ENCODE measurements at places on chromosomes 4 and X.
A peak's percentile ranks its signal among the peaks of the same experiment; 100 is the strongest.

DNA sequence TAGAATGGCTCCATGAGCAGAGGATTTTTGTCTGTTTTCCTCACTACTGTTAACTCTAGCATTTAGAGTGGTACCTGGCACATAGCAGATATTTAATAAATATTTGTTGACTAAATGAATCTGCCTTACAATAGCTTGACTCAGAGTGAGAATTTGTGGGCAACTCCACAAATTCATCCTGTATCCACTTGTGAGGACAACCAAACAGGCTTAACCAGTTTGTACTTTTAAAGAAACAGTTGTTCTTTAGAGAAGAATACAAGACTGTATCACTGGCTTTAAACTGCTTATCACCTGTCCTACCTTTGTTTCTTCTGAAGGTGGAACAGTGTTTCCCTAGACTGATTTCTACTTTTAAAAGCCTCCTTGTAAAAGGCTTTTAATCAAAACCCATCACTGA is 141.3 kb upstream of the SH3RF1 start:
- DNase-seq, result no peak

DNA sequence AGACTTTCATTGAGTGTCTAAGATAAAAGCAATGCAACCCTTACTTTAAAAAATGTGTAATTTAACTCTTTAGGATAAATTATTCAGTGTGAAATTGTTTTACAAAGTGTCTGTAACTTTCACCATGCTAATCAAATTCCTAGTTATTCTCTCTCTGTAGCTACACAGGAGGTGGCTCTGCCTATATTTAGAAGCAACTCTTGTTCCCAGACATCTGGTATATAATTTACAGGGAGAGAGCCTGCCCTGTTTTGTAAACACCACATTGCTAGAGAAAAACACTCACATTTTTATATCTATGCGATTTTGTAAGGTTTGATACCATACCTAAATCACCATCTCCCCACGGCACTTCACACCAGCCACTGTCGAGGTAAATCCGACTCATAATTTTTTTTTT is 35.5 kb upstream of the SPATA4 start:
- DNase-seq, result no peak

DNA sequence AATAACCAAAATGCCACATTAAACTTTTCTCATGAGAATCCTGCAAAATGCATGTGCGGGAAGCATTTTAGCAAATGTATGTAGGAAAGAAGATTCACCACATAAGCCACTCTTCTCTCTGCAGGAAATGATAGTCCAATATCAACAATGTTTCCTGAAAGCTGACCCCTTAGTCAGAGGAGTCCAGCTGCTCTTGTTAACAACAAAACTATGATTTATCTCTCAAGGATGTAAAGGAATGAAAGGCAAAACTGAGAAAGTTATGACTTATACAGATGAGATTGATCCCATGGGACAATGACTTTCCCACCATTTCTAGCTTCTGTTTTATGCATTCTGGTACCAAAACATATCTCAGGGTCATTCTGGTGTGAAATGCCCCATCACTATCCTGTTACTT is 125.0 kb upstream of the EDNRA start:
- no peak for DNase-seq

- DNase-seq, result no peak
Observed at GRCh38 chr4:128345650-128346049, 58.0 kb upstream of the PGRMC2 start.

DNA sequence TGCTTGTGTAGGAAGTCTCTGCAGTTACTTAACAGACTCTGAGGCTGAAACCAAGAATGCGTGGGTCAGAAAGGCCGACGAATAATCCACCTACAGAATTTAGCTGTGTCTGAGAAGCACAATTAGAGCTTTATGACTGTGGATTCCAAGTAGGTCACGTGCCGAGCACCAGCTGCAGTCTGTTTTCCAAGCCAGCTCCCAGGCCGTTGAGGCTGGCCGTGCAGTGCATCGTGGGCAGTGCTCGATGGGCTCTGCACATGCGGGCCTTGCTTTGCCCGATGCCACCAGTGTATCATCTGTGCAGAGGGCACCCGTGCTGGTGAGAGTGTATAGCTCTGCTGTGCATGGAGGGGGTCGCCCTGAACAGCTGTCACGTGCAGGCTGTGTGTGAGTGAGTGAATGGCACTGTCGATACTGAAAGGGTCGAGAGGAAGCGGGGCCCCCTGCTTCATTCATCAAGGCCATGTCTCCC is 67.5 kb upstream of the CLDN34 start:
- no peak for DNase-seq

DNA sequence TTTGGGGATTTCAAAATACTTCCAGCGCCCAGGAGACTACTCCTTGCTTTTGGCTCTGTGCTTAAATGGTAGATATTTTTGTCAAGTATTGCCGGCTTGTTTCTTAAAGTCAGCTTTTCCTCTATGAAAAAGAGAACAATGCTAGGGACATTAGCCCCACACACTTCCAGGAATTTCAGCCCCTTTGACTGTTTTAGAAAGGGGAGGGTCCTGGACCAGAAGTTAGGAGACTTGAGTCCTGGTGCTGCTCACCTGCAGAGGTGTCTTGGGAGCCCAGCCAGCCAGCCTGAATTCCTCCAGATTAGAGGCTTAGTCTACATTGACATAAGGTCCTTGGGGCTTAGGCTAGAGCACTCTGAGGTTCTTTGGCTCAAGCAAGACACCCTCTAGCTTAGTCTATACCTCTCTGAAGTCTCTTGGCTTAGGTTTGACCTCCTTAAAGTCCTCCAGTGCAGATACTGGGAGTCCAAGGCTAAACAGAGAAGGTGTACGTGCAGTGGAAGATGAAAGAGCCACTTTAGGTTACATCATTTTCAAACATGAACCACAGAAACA is 1.6 kb upstream of the SETD7 start:
- DNase-seq, result peak; percentile 6

- DNase-seq, result no peak
Observed at GRCh38 chr4:6676722-6677558, 16.7 kb upstream of the S100P start.

- DNase-seq, result no peak
Observed at GRCh38 chrX:28693101-28693500, 105.9 kb downstream of the IL1RAPL1 start.

- DNase-seq, result no peak
Observed at GRCh38 chr4:85928775-85929591, 430.9 kb downstream of the MAPK10 start.

- DNase-seq, result no peak
Observed at GRCh38 chr4:137124278-137124932, 407.9 kb downstream of the PCDH18 start.

DNA sequence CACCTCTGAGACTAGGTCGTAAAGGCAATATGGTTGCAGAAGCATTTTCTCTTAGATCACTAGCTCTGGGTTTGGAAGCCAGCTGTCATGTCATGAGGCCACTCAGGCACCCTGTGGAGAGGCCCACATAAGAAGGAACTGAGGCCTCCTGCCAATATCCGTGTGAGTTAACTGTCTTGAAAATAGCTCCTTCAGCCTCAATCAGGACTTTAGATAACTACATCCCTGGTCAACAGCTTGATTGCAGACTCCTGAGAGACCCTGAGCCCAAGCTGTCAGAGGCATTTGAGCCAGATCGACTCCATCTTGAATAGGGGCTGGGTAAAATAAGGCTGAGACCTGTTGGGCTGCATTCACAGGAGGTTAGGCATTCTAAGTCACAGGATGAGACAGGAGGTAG is 15.1 kb upstream of the REPS2 start:
- no peak for DNase-seq

GRCh38 chr4:76554630-76555029 is 119.6 kb downstream of the SHROOM3 start:
- no peak for DNase-seq

GRCh38 chrX:68431836-68432235 is 1.5 kb downstream of the OPHN1 start:
- no peak for DNase-seq

GRCh38 chr4:107719207-107719921 is 670 bp downstream of the PAPSS1 start:
- DNase-seq, result no peak

DNA sequence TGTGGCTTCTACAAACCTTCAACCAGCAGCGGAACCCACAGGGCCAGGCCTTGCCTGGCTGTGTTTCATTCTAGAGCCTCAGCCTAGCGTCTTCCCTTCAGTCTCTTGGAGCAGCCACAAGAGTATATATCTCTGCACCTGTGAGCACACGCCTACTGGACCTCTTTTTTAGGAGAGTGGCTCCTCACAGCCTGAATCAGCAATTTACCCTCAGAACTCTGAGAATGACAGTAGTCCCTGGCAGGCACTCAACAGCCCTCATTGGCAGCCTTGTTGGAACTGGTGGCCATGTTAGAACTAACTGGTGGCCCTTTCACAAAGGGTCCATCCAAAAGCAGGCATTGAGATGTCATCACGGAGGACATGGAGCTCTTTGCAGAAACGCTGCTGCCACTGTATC is 138.9 kb downstream of the BCOR start:
- DNase-seq, result no peak

DNA sequence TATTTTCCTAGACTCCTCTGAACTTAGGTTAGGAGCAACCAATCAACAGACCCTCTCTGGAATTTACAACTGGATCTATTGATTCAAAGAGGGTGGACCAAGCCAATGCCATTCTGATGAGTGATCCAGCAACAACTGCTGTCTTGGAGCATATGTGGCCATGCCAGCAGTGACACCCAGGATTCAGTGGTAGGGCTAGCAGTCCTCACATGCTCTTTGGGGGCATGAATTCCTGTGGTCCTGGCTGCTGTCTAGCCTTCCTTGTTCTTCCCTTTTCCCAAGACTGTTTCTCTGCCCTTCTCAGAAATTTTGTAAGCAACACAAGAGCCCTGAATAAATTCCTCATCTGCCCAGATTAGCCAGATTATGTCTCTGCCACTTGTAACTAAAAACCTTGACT is 61.5 kb upstream of the GATB start:
- no peak for DNase-seq

DNA sequence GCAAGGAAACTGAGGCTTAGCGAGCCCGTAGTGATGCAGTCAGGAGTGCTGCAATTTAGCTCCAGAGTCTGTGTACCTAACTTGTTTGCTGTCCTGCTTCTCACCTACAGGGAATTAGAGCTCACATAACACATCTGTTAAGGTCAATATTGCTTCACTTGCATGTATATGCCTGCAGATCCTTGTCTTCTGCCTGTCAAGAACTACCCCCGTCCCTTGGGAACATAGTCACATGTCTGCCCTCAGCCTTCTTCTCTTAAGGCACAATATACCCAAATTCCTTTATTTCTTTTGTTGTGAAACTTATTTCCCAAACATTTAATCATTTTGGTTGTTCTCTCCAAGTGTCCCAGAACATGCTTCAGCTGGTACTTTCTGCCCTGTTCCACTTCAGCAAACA is 103.3 kb upstream of the LEF1 start:
- DNase-seq, result no peak

DNA sequence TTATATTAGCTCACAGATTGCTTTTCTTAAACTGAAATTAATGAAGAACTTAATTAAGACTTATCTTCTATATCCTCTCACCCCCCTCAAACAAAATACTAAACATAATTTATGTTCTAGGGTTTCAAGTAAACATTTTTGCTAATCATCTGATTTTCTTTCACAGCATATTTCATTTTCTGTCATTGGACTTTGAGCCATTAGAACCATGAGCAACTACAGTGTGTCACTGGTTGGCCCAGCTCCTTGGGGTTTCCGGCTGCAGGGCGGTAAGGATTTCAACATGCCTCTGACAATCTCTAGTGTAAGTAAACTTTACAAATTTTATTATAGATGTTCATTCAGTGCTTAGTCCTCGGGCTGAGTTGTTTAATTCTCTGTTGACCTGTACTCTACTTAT is 3.3 kb downstream of the PDLIM5 start:
- no peak for DNase-seq

GRCh38 chr4:84126061-84126787 is 372.9 kb downstream of the NKX6-1 start:
- no peak for DNase-seq

DNA sequence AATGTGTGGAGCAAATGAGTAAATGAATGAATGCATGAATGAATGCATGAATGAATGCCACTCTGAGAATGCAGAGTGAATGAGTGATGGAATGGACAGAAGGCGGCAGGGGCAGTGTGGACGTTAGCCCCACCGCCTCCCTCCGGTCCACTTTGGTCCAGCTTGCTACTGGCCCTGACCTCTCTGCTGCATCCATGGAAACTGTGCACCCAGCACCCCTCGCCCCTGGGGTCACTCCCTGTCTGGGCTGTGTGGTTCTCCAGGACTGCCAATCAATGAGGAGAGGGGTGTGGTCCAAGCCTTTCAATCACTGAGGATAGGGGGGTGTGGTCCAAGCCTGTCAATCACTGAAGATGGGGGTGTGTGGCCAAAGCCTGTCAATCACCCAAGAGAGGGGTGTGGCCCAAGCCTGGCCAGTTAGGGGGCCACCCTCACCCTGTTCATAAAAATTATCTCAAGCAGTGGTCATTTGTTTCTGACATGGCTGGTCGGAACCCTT is 39.2 kb upstream of the ASMTL start:
- no peak for DNase-seq

GRCh38 chr4:184359888-184360287 is 114.5 kb downstream of the IRF2 start:
- no peak for DNase-seq

GRCh38 chr4:137471461-137471860 is 60.8 kb downstream of the PCDH18 start:
- no peak for DNase-seq

- no peak for DNase-seq
Observed at GRCh38 chrX:67604979-67605703, 61.3 kb downstream of the AR start.

- DNase-seq, result no peak
Observed at GRCh38 chr4:156378033-156378665, 424.5 kb upstream of the CTSO start.

GRCh38 chr4:149493492-149493891 is 322.2 kb downstream of the IQCM start:
- DNase-seq, result no peak

DNA sequence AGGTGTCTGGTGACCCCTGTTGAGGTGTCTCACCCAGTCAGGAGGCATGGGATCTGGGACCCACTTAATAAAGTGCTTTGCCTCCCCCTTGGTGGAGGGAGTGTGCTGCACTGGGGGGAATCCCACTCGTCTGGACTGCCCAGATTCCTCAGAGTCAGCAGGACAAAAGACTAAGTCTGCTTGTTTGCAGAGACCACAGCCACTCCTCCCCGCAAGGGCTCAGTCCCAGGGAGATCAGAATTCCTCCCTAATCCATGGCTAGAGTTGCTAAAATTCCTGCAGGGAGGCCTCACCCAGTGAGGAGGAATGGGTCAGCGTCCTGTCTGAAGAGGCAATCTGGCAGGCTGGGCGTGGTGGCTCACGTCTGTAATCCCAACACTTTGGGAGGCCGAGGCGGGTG is 442.2 kb downstream of the PABPC4L start:
- no peak for DNase-seq

GRCh38 chr4:27016551-27016950 is 155.9 kb downstream of the STIM2 start:
- DNase-seq, result no peak

DNA sequence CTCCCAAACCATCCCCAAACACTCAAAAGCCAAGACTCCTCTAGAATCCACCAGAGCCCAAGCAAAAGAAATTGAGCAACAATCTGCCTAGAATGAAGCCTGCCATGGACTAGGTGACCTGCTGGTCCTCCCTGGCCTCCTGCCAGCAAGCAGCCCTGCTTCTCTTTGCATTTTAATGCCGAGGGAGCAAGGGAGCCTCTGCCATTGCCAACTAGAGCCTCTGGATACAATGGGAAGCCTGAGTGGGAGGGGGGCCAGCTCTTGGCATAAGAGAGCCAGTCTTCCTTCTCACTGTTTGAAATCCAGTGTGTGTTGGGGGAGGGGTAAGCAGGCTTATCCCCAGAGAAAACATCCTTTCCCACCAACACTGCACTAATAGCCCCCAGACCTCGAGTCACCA is 1.5 kb upstream of the GDPD2 start:
- no peak for DNase-seq
